T-helper 17 cell (primary cell): ENCODE measurements at places on chromosomes 5 and 9.

GRCh38 chr9:135559606-135560005, 1.9 kb upstream of the PAEP start:
- DNase-seq, result no peak

DNA sequence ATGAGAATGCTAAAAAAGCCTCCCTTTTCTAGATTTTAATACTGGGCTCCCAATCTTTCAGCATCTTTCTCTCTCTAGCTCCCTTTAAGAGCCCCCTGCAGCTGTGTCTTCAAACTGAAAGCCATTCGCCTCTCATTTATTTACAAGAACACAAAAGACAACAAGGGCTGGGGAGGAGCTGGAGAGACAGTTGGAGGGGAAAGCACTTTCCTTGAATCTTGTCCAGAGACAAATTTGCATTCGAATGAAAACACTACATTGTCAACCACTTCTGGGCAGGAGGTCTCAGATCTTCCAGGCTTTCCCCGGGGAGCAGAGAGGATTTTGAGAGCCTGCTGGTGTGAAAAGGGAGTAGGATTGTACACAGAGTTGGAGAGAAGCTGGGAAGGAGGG, 518.3 kb downstream of the CTNND2 start:
- DNase-seq, result no peak

GRCh38 chr9:6132650-6133049, 83.0 kb upstream of the IL33 start:
- DNase-seq, result no peak

DNA sequence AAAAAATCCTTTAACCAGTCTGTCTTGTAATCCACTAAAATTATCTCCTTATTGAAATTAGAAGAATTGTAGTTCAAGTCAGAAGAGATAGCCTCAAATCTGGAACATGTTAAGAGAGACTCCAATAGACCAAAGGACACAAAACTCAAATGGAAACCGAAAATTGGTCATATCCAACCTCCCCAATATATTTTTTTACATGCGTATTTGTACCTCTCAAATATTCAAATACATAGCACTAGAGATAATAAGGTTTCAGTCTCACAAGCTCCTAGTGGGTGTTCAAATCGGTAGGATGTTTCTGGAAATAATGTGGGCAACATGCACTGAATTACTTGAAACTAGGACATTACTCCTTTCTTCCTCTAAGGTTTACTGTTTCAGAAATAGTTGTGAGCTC, 33.5 kb downstream of the EPB41L4A start:
- DNase-seq, result no peak

DNA sequence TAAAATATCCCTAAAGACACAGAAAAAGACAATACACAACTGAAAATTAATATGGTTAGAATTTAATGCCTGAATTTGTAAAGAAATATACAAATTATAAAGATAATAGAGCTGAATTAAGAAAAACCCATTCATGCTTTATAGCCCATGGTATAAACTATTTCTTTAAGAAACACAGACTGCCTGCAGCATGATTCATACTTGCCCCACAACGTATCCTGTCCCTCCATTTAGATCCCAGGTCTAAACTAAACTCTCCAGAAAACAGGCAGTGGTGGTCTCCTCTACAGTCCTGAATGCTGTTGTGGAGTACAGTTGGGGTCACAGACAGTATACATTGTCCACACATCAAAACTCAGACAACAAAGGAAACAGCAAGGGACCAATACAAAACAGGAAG, 24.8 kb downstream of the IL6ST start:
- DNase-seq, result no peak

- DNase-seq, result no peak
These were observed 3.6 kb upstream of the OTULINL start for GRCh38 chr5:14577971-14578370.

- DNase-seq, result no peak
These were observed 113.9 kb downstream of the DAB2IP start for GRCh38 chr9:121765021-121765950.

GRCh38 chr9:127813686-127814226, 11.1 kb downstream of the FPGS start:
- DNase-seq, result no peak

- no peak for DNase-seq
These were observed 22.1 kb upstream of the MARCHF6 start for GRCh38 chr5:10331341-10331796.

- no peak for DNase-seq
These were observed 13.0 kb upstream of the HK3 start for GRCh38 chr5:176912115-176912514.

DNA sequence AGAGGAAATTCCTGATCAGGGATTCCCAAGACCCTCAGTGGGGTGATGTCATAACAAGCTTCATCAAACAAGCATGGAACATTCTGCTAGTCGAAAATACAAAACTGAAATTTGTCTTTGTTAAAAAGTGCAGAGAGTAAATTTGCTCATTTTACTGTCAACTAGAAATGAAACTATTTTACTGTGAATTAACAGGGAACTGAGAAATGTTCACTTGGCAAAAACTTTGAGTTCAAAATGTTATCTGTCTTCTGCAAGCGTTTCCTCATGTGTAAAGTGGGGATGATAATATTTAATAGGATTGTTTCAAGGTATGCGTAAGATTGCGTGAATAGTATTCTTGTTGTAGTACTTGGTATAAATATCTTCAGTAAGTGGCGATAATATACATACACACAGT, 45.4 kb downstream of the ALDH1A1 start:
- no peak for DNase-seq

DNA sequence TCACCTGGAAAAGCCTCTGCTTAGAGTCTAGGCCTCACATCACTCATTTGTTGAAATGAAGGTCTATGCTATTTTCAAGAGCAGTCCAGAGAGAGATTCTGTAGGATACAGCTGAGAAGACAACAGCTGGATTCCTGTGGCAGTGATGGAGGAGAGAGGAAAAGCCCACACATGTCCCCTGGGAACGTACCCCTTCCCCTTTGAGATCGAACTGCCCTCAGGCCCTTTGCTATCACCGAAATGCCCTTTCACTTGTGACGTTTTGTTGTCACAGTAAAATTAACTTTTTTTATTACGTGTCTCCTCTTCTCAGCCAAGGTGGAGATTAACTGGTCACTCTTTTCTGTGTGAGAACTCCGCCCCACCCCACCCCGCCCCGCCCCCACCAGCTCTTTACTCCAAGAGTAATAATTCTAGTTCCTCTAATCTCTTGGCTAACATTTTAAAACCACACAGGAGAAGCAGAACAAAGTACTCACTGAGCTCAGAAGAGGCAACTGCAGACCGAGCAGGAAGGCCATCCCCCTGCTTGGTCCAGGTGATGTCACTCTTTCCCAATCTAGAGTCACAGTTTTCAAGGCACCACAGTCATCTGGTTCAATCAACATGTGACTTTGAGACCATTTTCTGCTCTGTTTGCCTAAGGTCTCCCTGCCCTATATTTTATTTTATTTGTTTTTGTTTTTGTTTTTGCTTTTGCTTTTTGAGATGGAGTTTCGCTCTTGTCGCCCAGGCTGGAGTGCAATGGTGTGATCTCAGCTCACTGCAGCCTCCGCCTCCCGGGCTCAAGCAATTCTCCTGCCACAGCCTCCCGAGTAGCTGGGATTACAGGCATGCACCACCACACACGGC, 105.6 kb downstream of the SUSD1 start:
- DNase-seq, result no peak

GRCh38 chr5:125258615-125259014, 512.2 kb upstream of the ZNF608 start:
- DNase-seq, result no peak

DNA sequence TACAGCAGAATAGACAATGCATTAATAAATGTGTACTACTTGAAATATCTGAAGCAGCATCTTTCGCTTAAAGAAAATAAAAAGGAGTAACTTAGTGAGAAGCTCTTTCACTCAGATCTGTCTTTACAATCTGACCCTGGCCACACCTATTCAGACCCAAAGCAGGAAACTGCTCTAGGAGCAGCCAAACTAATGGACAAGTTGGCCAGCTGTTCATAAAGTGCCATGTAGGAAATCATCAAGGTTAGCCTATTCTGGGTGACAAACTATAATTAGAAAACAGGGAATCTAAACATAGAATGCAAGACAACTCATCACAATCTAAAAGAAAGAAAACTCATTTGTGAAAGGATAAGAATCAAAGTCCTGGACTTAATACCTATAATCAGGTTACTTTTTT, 101.3 kb downstream of the AGTPBP1 start:
- no peak for DNase-seq

DNA sequence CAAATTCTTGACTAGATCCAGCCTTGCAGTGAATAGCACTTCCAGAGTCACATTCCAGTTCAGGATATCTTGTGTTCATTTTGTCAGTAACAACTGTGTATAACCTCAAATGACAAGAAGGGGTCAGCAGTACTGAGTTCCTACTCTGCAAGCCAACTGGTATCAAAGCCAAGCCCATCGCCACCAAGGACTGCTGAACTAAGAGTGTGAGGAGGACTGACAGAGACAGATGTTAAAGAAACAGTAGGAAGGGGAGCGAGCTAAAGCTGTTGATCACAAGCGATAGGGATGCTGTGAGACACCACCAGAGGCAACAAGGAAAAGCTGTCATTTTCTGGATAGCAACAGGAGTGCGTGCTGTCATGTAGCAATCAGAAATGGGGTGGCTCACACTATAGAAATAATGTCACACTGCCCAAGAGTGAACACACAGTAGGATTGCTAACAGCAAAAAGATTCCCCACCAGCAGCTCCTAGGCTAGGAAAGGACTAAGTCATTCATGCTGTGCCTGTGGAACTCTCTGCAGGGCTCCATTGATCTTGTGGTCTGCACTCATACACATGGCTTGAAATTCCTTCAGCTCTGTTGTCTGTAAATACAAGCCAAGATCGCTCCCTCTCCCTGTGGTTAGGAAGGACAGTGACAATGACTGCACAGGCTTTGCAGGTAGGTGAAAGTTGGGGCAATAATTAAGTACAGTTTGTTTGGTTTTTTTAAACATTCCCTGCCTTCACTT, 658.6 kb downstream of the NR2F1-AS1 start:
- no peak for DNase-seq

- DNase-seq, result no peak
These were observed 353 bp upstream of the PAX5 start for GRCh38 chr9:37034305-37034937.

GRCh38 chr5:63029891-63030290, 451.3 kb downstream of the LRRC70 start:
- DNase-seq, result no peak

GRCh38 chr9:111250875-111251842, 78.9 kb downstream of the OR2K2 start:
- no peak for DNase-seq

- no peak for DNase-seq
These were observed 267.5 kb downstream of the GABRB2 start for GRCh38 chr5:161278739-161279660.

DNA sequence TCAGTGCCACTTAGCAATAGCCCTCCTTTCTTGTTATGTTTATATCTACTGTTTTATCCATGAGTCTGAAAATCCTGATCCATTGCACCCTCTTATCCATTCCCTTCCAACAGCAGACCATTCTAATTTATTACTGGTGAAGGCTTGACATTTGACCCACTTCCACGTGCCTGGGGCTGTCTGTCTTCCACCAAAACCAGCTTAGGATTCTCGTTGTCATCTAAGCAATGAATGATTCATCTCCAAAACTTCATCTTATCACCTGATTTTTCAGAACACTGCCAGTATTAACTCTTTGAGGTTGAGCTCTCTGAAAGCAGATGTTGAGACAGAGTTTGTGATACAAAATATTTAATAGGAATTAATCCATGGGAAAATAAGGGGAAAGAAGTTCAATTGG, 277.8 kb upstream of the FBXL7 start:
- DNase-seq, result no peak

- DNase-seq, result no peak
These were observed 212.0 kb downstream of the ARHGAP26 start for GRCh38 chr5:142981886-142982820.

DNA sequence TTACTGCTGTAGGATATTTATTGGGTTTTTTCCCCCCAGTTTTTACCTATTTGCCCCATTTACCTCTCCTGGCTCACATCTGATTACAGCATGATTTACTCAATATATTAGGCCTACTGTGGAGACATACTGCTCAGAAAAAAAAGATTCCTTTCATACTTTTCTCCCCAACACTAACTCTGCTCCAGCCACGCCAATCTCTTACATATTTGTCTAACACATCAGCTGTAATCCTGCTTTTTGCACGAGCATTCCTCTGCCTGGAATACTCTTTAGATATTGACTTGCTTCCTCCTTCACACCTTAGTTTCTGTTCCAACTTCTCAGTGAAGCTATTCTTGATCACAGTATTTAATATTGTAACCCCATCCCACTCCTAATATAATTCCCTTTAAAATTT, 158.1 kb upstream of the VCAN start:
- no peak for DNase-seq

DNA sequence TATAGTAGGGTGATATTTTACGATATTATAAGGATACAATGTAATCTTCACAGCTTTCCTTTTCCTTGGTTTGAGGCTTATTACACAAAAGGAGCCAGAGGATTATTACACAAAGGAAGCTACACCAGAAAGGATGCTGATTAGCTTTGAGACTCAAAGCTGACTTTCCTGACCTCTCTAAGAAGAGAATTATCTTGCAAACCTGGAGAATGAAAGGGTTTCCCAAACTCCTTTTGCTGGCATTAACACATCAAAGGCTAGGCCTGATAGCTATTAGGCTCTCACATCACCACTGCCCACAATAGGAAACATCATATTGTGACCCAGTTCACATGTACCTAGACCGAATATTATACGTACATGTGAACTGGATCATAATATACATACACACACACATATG, 34.2 kb upstream of the CHD1 start:
- no peak for DNase-seq

GRCh38 chr5:147407094-147407681, 102.7 kb downstream of the DPYSL3 start:
- DNase-seq, result no peak

DNA sequence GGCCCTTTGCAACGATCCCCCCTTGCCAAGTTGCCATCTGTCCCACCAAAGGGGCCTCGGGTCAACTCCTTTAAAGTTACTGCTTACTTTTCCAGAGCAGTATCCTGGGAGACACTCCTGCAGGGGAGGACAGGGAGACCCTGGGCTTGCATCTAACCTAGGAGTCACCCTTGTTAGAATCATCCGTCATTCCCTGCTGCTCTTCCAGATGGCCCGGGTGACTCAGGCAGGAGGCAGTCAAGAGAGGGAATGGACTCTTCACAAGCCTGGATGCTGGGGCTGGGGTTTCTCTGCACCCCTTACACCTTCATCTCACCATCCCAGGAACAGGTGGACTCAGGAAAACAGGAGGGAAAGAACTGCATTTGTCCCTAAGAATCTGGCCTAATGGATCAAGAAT, 175.6 kb downstream of the GABBR2 start:
- no peak for DNase-seq

DNA sequence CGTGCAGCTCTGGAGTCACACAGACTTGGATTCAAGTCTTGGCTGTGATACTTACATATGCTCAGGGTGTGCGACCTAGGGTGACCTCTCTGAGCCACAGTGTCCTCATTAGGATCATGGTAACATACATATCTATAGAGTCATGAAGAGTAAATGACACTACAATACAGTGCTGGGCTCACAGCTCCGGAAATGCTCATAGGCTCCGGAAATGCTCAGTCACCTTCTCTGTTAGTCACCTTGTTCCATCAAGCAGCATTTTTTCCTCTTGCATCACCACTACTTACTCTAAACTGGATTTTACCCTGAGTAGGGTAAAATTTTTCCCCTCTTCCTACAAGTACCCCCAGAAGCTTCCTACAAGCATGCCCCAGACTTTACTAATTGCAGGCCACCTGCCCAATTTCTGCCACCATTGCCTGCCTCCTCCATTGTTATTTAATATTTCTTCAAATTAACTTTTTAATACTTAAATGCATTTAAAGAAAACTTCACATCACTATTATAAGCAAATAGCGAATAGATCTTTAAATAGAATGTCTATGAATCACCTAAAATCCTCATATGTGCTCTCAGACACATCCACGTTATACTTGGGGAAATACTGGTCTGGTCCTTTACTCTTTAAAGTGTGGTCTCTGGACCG, 147.6 kb upstream of the SPRY4 start:
- peak; percentile 9 for DNase-seq
